ENCODE measurements at places on chromosomes 2 and 18.
A peak's percentile ranks its signal among the peaks of the same experiment; 100 is the strongest.

GRCh38 chr18:23220355-23220754 lies 85.1 kb downstream of the CABLES1 start:
- no peak for DNase-seq

DNA sequence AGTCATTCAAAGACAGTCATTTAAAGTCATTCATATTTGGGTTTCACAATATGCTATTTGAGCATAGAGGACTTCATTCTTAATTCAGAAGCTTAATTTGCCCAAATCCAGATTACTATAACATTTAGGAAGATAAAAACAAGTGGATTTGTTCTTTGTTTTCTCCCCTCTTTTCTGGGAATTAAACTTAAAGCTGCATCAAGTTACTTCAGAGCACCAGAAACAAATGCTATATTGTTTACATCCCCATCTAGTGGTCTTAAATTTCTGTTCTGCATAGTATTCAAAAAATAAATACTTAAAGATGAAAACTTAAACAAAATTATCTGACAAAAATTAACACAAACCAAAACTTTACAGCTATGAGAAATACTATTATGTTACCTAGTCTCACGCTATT lies 34.7 kb upstream of the MARCHF7 start:
- peak; percentile 51 for DNase-seq

GRCh38 chr2:203038586-203038985 lies 23.9 kb downstream of the NBEAL1 start:
- DNase-seq: no peak

- DNase-seq: peak; percentile 50
These were observed 1.6 kb downstream of the NCOA1 start for GRCh38 chr2:24492421-24493279.

DNA sequence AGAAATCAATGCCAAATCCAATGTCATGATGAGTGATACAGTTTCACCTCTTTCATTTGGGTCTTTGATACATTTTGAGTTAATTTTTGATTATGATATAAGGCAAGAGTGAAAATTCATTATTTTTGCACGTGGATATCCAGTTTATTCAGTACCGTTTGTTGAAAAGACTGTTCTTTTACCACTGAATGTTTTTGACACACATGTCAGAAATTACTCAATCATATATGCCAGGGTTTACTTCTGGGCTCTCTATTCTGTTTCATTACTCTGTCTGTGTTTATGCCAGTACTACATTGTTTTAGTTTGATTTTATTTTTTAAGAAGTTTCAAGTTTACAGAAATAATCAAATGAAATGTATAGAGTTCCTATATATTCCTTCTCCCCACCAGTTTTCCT lies 154.4 kb downstream of the PTPRM start:
- no peak for DNase-seq

DNA sequence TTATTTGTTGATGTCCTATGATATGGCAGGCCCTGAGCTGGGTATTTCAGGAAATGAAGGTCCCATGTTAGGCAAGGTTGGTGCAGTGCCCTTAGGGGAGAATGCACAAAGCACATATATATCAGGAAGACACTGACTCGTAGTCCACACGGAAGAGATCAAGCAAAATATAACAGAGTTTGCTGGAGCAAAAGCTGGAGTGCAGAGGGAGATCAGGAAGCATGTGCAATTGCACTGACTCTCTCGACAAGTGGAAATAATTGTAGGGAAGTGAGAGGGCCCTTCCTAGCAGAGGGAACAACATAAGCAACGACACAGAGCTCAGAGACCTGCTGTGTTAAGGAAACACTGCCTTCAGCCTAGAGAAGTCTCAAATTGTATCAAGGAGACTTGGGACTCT lies 4.2 kb downstream of the ZNF385B start:
- DNase-seq: no peak

DNA sequence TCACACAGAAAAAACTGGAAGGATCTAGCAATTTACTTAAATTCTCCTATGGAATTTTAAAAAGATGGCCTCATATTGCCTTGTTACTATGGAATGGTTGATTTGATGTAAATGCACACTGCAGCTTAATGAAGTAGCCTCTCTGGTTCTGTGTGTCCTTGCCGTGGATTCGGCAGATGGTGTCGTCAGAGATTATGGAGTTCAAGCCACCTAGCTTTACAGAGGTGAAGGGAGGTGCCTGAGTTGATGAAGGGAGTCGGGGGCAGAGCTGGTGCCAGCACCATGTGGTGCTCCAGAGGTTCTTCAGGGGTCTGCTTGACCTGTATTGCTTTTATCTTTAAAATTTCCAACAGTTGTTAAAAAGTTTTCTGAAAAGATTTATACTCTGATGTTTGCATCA lies 48.8 kb downstream of the ASAP2 start:
- no peak for DNase-seq

- DNase-seq: no peak
These were observed 15.0 kb upstream of the NTSR2 start for GRCh38 chr2:11684894-11685460.

- peak; percentile 96 for DNase-seq
These were observed 1.8 kb downstream of the RTKN start for GRCh38 chr2:74439803-74440377.

GRCh38 chr2:108911401-108911800 lies 77.6 kb downstream of the EDAR start:
- DNase-seq: no peak

DNA sequence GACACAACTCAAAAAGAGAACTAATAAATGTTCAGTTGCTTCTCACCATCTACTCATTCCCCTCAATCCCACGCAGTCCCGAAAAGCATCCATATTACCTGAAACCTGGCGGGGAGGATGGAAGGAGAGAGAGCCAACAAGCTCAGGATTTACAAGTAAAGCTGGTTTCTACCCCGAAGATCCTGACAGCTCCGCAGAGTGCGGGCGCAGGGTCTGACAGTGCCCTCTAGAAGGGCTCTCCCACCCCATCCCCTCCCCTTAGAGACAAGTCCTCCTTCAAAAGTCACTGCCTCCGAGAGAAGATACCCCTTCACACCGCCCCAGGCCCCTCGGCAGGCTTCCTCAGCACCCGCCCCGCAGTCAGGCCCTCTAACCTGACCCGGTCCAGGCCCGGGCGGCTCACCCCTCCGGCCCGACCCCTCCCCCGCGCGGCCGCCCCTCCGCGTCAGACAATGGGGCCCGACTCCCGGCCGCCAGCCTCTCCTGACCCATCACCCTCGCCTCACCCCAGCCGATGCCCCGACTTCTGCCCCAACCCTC lies 550 bp downstream of the RAB1A start:
- peak; percentile 70 for DNase-seq

DNA sequence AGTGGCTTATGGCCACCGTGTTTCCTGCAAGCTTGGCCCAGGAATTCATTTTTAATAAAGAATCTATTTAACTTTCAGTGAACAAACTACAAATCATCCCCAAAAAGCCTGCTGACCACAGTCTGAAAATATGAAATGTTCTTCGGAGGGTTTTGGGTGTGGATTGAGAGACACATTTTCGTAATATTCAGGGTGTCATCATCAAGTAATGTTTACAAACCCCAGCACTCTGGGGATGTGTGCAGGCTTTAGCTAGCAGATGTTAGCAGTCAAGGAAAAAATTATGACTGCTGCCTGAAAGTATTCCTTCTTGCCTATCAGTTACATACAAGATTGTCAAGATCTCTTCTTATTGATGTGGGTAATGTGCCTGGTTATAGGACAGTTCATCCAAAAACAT lies 143.9 kb upstream of the FN1 start:
- DNase-seq: peak; percentile 96

DNA sequence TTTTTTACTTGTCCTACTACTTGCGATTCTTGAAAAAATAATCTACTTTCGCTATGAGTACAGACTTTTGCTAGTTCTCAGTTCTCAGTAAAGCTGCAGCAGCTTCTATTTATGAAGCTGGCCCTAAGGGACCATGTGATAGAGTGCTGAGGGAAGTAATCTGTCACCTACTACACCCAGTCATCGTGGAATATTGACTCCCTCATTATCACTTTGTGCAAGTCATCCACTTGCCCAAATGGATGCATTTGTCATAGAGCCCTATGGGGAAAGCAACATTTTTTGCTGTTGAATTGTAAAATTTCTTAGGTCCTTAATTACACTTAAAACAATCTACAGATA lies 1919.8 kb downstream of the SUCLG1 start:
- peak; percentile 2 for DNase-seq

GRCh38 chr18:41864216-41864615 lies 90.8 kb upstream of the PIK3C3 start:
- no peak for DNase-seq

DNA sequence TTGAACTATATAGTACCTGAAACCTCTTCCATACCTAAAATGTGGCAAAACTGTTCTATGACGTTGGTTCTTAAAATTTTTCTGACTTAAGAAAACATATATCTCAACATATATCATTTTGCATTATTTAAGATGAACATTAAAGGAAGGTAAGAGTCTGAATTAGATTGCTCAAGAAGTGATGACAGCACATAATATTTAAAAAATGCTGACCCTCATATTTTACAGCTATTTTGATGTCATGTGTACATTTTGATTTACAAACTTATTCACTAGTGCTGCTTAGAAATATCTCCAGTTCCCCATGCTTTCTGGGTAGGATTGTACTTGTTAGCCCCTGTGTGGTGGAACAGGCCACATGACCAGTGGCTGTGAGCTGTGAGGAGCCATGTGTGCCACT lies 666.1 kb downstream of the SATB2 start:
- no peak for DNase-seq

GRCh38 chr2:203532957-203533658 lies 2.0 kb downstream of the RAPH1 start:
- peak; percentile 84 for DNase-seq

- peak; percentile 95 for DNase-seq
These were observed 187.0 kb upstream of the COL3A1 start for GRCh38 chr2:188787021-188787657.

DNA sequence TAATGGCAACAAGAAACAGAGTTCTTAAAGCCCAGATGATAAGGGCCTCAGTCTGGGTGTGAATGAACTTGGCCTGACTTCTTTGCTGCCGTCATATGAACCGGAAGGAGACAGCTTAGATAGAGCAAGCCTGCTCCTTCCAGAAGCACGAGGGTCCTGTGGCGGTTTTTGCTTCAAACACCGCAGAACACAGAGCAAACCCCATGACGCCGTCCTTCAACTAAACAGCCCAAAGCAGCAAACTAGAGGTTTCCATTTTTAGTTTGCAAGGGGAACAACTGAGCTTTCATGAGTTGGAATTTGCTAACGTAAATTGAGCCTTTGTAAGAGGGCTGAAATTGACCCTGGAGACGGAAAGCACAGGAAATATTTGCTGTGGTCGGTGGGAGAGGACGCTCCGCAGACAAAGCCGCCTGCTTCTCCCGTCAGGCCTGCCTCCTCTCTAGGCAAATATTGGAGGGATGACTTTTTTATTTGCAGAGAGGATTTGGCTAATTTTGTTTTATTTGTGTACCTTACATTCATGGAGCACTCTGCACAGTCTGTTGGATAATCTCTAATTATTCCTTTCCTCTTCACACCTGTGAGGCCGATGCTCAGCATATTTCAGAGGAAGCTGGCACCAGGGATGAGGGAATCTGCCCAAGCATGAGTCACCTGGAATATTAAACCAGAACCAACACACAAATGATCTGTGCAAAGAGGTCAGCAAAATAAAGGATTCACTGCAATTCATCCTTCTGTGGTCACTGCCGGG lies 134.0 kb upstream of the NCK2 start:
- peak; percentile 57 for DNase-seq

DNA sequence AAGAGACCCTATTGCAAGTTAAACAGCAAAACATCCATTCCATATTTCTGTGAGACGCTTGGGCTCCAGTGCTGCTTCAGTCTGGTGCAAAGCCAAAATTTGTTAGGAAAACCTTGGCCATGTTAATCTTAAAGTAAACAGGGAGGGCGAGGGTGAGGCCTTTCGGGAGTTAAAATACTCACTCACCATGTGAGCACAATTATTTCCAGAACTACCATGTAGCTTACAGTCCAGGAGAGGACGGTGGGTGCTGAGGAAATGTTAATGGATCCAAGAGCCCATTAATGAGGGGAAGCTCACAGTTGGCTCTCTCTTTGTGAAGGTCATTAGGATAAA lies 286.4 kb downstream of the SLC8A1 start:
- DNase-seq: no peak

GRCh38 chr2:169683054-169683424 lies 11.2 kb downstream of the CFAP210 start:
- no peak for DNase-seq

DNA sequence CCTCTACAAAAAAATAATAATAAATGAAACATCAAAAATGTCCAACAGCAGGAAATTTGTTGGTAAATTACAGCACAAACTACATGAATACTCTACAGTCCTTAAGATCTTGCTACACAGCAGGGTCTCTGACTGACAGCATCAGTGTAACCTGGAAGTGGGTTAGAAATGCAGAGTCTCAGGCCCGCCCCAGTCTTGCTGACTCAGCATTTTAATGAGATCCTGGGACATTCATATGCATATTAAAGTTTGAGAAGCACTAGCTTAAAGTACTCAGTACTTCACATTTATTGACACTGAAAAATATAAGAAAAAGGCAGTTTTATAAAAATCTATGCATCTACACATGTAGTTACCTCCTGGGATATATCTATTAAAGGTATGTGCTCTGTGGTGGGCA lies 21.7 kb downstream of the ST3GAL5 start:
- no peak for DNase-seq

All from muscle of leg (tissue), 16 donors.